ENCODE measurements at places on chromosomes 7 and 10.
A peak's percentile ranks its signal among the peaks of the same experiment; 100 is the strongest.

GRCh38 chr10:29328983-29329382, 40.1 kb downstream of the LYZL1 start:
- DNase-seq = no peak

- DNase-seq = no peak
Measured at GRCh38 chr7:112162142-112162766, 43.9 kb downstream of the DOCK4 start.

GRCh38 chr10:117747636-117748035, 205.1 kb downstream of the EMX2 start:
- no peak for DNase-seq

GRCh38 chr10:114703377-114704107, 45.5 kb upstream of the ABLIM1 start:
- peak; percentile 23 for DNase-seq

DNA sequence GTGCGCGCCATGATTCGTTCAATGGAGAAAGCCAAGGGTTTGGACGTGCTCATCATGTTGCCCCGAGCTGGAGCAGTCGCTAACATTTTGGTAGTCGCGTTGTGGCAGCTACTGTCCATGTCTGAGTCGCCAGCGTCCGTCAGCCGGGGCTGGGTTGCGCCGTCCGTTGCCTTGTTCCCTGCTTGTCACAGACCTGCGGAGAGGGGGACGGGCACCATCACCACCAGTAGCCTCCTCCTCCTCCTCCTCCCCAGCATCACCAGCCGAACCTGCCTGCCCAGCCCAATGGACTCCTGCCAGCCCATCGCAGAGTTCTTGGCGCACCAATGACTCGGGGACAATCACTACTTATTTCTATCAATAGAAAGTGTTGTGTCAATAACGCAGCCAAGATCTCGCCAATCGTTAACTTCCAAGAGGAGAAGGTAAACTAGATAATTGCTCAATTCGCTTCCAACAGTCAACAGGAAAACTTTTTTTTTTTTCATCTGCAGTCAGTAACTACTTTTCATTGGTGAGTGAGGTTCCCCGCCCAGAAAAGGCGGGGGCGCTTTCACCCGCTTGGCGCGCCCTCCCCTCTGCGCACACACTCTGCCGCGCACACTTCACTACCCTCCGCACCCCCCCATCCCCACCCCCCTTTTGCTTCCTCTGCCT, at the start of gene FEZF1:
TSS of gene FEZF1 (minus strand) at position 432 of the 657 bp plus-strand sequence. CDS start at position 119, 313 bp downstream.
- DNase-seq = no peak

DNA sequence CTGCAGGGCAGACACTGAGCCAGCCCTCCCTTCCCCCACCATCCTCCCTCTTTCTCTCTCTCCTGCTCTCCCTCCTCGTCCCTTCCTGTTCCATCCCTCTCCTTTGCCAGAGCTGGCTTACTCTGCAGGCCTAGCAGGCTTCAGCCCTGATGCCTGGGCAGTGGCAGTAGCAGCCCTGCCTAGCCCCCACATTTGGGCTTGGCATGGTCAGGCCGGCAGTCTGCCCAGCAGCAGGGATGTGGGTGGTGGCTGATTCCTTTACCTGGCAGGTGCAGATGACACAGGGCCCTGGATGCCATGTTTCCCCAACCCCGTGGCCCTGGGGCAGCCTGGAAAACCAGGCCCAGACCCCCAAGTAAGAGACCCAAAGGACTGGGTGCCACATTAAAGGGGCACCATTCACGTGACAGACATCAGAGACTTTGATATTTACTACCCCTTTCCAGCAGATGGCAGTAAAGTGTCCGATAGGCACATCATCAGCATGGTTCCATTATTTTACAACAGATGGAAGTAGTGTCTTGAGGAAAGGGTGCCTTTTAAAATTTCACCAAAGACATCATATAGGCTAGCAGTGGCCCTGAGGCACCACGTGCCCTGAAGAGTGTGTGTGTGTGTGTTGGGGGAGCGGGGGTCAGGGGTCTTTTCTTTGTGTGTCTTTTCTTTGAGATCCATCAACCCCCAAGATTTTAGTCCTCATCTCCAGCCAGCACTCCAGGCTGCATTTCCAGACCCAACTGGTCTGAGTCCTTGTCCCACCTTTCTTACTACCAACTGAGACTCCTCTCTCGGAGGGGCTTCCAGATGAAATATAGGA, 5.9 kb downstream of the KCP start:
- DNase-seq = peak; percentile 90

GRCh38 chr10:110069502-110069982, 61.8 kb downstream of the ADD3 start:
- DNase-seq = peak; percentile 55

DNA sequence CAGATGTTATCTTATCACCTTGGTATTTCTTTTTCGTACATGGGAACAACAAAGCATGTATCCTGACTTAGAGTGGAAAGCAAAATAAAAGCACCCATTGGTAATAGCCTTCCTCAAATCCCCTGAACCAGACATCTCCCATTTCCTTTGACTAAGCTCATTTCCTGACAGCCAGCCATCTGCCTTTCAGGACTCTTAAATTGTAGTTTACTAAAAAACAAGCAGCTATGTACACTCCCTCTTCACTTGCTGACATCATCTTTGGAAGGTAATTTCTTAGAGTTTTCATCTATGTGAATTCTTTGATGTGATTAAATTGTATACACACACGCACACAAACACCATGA, 40.7 kb downstream of the ARL4A start:
- no peak for DNase-seq

DNA sequence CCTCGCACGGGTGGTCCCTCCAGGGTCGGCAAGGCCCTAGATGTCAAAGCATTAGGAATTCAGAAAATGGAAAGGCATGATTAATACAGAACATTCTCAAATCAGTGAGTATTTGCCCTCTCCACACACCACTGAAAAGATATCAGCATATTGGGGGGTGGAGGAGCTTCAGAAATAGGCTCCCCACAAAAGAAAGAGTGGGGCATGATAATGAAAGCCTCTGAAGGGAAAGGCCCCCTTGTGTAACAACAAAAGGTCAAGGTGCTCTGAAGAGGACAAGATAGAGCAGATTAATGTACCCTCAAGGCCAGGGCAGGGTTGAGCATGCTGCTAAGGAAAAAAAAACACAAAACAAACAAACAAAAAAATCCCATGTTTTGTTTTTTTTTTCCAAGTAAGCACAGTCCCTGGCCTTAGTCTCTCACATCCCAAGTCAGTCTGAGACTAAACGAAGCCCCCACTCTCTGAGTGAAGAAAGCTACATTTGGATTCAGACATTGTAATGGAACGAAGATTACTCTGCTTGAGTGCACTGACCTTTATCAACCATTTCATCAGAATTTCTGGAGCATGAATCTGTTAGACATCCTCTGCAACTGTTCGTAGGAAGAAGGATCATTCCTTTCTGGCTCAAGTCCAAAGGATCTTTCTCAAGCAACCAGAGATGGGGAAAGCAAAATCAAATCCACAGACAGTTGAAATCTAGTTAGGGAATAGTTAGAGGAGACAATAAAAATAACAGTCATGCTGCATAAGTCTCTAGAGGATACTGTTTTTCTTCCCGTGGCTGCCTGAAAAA, 27.4 kb upstream of the DGKI start:
- DNase-seq = no peak

- DNase-seq = no peak
Measured at GRCh38 chr7:154765118-154765517, 237.8 kb downstream of the PAXIP1 start.

DNA sequence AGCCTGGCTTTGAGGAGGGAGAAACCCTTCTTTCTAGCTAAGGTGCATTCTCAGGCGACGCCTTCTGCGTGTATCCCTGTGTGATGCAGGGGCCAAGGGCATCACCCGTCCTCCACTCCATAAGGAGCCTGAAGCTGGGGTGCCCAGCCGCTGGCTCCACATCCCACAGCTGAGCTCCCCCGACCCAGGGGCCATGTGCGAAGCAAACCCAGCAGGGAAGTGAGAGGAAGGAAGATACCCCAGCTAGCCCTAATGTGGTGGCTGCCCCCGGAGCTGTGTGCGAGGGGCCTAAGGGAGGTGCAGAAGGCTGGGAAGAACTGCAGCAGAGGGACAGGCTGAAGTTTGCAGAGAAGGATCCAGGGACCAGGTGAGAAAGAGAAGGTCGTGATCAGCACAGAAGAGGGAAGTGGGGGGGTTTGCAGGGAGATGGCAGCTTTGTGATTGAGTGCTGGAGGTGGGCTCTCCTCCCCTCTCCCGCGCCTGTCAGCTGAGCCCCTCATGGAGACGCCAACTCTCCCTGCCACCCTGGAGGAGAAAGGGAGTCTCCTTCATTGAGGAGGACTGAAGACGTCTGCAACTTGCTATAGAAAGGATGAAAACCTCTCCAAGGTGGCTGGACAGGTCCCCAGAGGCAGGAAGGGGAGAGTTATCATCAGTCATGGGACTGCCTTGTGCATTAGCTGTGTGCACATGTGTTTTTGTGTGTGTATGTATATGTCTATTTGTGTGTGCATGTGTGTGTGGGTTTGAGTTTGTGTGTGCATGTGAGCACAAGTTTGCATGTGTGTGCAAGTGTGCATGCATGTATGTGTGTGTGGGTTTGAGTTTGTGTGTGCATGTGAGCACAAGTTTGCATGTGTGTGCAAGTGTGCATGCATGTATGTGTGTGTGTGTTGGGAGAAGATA, 3.5 kb upstream of the CALML5 start:
- no peak for DNase-seq

DNA sequence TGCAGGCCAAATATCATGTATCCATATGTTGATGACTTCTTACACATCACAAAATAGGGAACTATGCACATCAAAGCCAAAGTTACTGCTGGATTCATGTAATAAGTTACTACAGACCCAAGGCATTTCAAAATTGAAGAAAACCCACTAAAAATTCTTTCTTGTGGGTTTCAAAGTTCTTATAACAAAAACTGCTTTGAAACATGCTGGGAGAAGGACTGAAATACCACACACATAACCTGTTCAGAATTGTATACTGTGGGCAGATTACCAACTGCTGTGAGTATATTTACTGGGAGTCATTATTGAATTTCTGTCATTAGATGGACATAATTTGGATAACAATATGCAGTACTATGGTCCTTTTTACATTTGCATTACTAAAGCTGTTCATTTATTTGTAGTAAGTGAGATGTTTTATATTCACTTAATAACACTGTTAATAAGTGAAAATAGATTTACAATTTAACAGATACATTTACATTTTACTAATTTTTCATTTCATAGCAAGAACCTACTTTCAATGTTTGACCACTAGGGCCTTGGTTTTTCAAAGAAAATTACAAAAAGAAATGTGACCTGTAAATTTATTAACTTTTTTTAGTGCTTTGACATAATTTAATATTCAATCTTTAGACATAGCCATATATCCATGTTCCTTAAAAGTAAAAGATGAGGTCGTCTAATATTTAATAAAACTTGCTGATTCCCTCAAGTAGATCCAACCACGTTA, 132.6 kb downstream of the MAGI2 start:
- DNase-seq = no peak

- no peak for DNase-seq
Measured at GRCh38 chr7:96085953-96086352, 235.9 kb downstream of the SLC25A13 start.

DNA sequence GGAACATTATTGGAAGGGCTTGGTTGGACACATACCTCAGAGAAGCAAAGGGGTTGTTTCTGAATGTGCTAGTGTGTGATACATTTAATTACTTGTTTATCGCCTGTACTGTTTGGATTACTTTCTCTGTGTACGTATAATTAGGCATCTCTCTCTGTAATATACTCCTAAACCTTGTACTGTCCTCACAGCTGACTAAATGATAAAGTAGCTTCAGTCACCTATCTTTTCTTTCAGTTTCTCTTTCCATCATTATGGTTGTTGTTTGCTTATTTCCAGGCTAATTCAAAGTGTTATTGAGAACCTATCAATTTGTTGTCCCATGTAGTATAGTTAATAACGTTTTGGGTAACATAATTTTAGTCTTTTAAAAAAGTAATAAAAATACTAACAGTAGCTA, 34.0 kb downstream of the MXI1 start:
- no peak for DNase-seq

DNA sequence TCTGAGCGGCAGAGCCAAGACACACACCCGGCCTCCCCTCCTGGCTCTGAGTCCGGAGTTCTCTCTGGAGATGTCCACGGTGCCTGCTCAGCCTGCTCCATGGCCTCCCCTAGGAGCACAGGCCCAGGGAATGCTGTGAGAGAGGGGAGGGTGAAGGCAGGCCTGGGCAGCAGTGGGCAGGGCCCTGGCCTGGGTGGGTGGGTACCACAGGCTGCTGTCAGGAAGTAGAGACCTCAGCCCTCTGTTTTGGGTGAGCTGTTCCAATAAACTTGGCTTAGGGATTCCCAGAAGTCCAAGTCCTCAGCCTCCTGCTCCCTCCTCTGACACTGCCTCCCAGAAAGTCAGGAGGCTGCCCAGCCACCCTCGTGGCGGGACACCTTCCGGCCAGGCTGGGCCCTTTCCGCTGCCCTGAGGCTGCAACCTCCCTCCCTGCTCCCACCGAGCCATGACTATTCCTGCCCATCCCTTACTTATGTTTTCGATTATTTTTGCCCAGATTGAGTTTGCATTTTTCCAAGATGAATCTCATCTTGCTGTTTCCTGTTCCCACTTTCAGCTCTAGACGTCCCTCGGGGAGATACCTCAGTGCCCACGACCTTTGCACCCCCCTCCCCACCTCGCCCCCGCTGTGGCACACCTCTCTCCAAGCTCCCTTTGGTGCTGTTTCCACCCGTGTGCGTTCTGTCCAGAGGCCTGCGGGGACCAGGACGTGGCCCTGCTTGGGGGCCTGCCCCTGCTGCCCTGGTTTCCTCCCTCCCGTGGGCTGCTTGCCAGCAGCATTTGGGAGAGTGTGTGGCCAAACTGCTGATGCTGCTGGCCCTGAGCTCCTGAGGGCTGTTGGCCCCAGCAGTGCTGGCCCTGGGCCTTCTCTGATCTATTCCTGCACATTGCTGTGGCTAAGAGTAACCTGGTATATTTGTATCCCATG, 5.8 kb upstream of the POLM start:
- no peak for DNase-seq

DNA sequence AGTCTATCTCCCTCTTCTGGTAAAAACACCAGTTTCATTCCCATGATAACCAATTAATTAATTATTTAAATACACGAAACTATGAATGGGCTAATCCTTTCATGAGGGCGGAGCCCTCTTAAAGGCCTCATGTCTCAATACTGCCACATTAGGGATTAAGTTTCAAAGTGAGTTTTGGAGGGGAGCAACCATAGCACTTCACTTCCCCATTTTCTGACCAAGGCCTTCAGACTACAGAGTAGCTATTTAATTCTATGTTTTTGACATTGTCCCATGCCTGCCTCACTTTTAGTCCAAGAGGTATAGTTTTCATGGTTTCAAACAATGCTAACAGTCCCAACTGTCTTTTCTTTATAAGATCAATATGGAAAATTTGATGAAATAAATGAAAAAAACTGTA, 618.6 kb downstream of the ZWINT start:
- no peak for DNase-seq

- no peak for DNase-seq
Measured at GRCh38 chr10:131004276-131004675, 307.2 kb downstream of the TCERG1L start.

- DNase-seq = no peak
Measured at GRCh38 chr7:12685550-12685949, 1.9 kb upstream of the ARL4A start.
